Breast epithelium (tissue), 4 donors: ENCODE measurements at places on chromosomes 6 and 20. TPM values are rescaled to one million over a fixed set of nuclear protein-coding genes. Genes with fewer than 3 reads are reported as not detected.

Gene TP53TG5
- 1.3 TPM for total RNA-seq

GRCh38 chr6:52415917-52416628, 4.1 kb upstream of the EFHC1 start:
- DNase-seq = no peak

- DNase-seq = no peak
These were observed 234.4 kb upstream of the MCHR2 start for GRCh38 chr6:100228437-100228833.

Gene LAMA2
- 116 TPM for total RNA-seq

GRCh38 chr6:150142670-150143515, at the start of gene PPP1R14C:
Gene PPP1R14C (plus strand): TSS chr6:150143044. CDS start chr6:150143193, 149 bp downstream.
- DNase-seq = no peak

GRCh38 chr6:98812220-98812619, 22.2 kb upstream of the POU3F2 start:
- no peak for DNase-seq

GRCh38 chr6:51866867-51867266, 220.5 kb downstream of the PKHD1 start:
- DNase-seq = no peak

DNA sequence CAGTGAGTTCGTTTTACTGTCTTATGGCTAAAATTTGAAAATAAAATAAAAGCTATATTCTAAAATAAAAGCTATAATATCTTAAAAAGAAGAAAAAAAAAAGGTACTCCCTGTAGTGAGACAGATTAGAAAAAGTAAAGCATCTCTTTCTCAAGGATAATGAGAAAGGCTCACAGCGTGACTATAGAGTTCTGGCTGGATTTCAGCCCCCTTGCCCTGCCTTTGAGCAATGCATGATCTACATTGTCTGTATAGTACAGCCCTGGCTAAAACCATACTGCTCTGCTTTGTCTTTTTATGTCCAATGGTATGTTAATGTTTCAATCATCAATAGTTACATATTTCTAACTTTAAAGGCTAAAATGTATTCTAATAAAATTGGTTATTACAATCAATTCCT, 91.2 kb downstream of the PRSS35 start:
- DNase-seq = no peak

DNA sequence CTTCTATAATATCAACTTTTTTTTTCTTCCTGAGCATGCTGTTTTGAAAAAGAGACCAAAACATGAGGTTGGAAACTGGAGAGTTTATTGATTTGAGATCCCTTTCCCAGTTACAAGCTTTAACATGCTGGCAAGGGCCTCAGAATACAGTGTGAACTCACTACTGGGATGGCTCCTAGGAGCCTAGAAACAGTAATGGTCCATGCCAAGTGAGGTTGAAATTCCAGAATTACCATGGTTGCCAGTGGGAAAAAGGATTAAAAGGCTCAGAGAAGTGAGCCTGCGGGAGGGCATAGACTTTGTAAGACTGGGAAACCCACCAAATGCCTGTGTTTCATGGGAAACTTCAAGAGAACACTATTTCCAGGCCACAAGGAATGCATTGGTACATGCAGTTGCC, 28.9 kb upstream of the SLC22A3 start:
- DNase-seq = no peak

Gene LGSN
- not detected for total RNA-seq

GRCh38 chr6:15682965-15683822, 20.4 kb upstream of the DTNBP1 start:
- DNase-seq = no peak

GRCh38 chr6:88763160-88763559, 200.3 kb downstream of the RNGTT start:
- no peak for DNase-seq

DNA sequence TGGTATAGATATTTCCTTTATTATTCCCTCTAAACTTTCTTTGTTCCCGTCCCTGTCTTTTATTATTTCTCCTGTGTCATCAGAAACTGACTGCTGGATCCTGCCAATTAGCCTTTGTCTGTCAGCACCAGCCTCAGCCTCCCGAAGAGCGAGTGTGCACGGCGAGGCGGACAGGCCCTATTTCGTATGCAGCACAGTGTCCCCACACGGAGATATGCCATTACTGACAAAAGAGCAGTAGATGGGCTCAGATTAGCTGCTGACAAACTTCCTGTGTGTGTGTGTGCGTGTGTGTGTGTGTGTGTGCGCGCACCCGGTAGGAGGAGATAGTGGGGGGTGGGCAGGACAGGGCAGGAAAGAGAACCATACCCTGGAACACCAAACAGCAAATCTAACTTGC, 99.5 kb upstream of the ZFP64 start:
- no peak for DNase-seq

Gene PM20D2
- total RNA-seq = 3.7 TPM

Gene GGTLC1
- total RNA-seq = not detected

DNA sequence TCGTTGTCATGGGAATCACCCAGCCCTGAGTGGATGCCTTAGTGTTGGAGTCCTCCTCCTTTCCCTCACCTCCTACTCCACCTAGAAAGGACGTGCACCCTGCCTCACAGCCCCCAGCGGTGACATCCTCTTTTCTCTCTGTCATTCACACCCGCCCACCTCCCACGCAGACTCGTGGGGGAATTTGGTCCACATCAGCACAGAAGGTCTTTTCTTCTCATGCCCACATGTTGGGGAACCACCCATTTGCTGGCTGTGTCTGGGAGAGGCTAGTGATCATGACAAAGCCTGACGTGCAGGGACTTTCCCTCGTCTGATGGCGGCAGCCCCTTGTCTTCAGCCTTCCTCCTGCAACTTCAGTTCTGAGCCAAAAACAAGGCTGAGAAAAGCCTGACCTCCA, 96.0 kb upstream of the CNKSR3 start:
- no peak for DNase-seq

Gene PTPRT
- total RNA-seq = 4.9 TPM

Gene FAM209A
- not detected for total RNA-seq

- no peak for DNase-seq
These were observed 64.3 kb upstream of the SIRPG start for GRCh38 chr20:1721687-1722512.

Gene C4A
- 230 TPM for total RNA-seq

DNA sequence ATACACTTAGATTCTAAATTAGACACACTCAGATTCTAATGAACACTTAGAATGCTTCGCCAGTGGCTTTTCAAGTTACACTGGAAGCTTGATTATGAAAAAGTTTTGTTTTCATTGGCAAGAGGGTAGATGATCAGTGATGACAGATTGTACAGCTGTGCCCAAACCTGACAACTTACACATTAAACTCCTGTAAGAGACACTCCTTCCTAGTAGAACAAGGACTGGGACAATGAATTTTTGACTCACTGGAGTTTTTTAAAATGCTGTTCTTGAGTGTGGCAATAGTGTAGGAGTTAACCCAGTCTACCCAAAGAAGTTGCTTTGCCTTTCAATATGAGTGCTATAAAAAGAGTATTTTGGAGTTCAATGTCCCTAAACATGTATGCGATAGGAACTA, 140.8 kb downstream of the SLC16A10 start:
- DNase-seq = no peak

- no peak for DNase-seq
These were observed 340.1 kb downstream of the ZFAND3 start for GRCh38 chr6:38159596-38159995.

Gene LCA5
- 8.2 TPM for total RNA-seq

Gene MCHR2
- total RNA-seq = not detected

Gene EDN3
- 0.96 TPM for total RNA-seq

DNA sequence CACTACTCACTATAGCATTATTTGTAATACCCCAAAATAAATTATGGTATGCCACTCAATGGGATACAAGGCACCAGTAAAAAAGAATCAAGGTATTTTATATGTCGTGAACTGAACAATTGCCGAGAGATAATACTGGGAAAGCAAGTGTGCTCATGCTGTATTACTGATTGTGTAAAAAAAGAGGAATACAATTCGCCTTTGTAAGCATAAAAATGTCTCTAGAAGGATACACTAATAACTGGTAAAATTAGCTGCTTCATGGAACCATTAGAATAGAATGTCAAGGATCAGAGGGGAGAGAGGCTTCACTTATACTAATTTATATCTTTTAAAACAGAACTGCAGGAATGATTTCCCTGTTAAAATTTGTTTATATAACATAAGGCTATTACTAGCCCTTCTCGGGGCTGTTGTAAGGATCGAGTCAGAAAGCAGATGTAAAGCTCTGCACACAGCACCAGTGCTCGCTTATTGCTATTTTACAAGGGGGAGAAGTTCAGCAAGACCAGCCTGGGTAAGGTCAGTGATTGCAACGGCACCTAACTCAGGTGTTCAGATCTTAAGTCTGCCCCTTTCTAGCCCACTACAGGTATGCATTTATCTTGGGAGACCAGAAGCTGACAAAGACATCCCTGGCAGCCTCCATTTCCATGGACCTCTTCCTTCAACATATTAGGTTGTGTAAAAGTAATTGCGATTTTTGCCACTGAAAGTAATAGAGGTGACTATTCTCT, 61.6 kb downstream of the MYH7B start:
- no peak for DNase-seq

- DNase-seq = no peak
These were observed 1.3 kb downstream of the BTBD3 start for GRCh38 chr20:11918981-11919380.

Gene BEND6
- 0.33 TPM for total RNA-seq

DNA sequence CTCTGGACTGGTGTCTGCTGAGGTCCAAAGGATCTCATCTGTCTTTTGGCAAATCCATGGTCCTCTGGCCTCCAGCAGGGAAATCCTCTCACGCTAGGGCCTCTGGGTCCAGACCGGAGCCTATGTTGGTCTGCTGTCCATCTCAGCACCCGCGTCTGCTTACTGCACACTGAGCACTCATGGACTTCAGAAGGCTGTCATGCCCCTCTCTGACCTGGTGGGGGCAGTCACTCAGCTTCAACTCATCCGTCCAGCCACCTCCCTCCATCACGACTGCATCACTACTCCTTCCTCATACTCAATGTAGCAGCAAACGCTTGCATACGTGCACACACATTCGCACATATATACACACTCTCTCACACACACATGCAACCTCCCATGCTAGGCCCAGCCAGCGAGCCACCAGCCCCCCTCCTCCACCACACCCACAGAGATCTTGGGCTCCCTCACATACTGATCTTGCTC, 33.3 kb downstream of the GABRR2 start:
- no peak for DNase-seq

DNA sequence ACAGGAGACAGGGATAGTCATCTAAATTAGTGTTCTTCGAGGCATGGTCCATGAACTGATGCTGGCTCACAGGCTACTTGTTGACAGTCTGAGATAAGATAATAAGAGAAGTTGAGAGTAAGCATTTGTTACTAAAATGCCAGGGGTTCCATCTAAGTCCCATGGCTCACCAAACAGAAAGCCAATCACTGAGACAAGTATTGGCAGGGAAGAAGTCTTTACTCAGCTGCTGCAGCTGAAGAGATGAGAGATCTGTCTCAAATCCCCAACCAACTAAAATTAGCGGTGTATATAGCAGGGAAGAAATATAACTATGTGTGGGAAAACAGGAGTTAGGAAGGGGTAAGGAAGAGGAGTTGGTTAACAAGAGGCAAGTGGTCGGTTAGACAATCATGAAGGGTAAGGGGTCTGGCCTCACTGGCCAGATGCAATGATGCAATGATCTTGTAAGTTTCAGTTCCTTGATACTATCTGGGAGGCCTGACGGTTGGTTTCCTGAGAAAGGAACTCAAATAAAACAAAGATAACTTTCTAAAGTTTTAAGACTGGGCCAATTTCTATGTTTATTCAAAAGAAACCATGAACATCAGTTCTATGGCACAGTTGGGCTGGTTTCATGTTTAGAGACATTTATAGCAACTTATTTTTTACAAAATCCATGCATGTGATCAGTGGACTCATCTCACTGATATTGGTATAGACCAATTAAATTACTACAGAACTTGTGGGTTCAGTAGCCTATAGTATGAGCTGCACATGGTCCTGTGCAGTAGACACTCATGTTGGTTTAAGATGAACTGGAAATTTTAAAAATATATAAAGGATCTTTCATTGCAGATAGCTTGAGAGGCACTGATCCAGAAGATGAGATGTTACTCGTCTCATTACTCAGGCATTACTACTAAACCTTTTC, 9.9 kb upstream of the HEBP2 start:
- no peak for DNase-seq

DNA sequence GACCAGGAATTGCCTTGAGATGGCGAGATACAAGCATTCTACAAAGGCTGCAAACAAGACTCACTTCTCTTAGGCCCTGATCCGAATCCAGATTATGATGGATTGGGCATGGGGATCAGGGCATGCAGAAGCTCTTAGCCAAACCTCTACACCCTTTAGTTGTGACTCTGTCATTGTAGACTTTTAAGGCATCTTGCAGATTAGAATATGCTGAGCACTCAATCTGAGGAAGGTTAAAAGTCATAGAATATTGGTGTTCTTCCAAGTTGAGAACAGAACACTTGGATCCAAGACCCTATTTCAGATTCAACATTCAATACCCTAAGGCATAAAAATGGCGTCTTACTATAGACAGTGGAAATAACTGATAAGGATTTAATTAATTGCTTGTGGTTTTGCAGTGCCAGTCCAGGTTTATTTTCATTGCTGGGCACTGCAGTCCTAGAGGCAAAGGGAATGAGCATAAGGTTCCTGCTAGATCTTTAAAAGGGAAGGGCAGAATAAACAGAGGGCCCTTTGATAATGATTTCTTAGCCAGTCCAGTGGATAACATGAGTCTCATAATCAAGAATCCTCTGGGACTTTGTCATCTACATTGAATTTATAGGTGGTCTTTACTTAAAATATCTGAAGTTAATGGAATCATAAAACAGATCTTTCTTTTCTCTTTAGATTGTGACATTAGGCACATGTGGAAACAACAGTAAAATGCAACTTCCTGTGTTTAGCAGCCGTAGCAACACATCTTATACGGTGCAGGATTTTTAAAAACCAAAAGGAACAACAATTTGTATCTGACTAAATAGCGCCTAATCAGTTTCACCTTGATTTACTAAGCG, 17.6 kb downstream of the PHACTR2 start:
- DNase-seq = no peak

GRCh38 chr6:4665489-4666417, 110.5 kb upstream of the CDYL start:
- DNase-seq = no peak

- DNase-seq = no peak
These were observed 90.7 kb downstream of the CD24 start for GRCh38 chr6:106883808-106884262.

DNA sequence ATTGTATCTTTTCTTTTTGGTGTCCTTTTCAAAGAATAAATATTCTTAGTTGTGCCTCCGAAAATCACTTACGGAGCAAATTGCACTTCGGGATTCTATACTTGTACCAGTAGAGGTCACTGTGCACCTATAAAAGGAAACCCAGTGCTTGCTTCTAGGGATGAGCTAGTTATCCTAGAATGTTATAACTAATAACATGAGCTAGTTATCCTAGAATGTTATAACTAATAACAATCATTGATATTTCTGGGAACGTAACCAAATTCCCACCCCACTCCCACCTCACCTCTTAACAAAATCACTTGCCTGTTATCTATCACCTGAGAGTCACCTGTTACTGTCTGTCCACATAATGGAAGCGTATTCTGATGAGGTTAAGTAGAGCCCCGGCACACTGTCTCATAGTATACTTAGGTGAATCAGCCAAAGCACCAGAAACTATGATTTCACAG, 126.9 kb upstream of the TIAM2 start:
- DNase-seq = no peak

GRCh38 chr6:45775026-45775697, 240.5 kb downstream of the CLIC5 start:
- no peak for DNase-seq

Gene SSTR4
- total RNA-seq = not detected

Gene GJA1
- 91.0 TPM for total RNA-seq
